GM20000 (cell line): ENCODE measurements at places on chromosomes 12 and 14.
A peak's percentile ranks its signal among the peaks of the same experiment; 100 is the strongest.

DNA sequence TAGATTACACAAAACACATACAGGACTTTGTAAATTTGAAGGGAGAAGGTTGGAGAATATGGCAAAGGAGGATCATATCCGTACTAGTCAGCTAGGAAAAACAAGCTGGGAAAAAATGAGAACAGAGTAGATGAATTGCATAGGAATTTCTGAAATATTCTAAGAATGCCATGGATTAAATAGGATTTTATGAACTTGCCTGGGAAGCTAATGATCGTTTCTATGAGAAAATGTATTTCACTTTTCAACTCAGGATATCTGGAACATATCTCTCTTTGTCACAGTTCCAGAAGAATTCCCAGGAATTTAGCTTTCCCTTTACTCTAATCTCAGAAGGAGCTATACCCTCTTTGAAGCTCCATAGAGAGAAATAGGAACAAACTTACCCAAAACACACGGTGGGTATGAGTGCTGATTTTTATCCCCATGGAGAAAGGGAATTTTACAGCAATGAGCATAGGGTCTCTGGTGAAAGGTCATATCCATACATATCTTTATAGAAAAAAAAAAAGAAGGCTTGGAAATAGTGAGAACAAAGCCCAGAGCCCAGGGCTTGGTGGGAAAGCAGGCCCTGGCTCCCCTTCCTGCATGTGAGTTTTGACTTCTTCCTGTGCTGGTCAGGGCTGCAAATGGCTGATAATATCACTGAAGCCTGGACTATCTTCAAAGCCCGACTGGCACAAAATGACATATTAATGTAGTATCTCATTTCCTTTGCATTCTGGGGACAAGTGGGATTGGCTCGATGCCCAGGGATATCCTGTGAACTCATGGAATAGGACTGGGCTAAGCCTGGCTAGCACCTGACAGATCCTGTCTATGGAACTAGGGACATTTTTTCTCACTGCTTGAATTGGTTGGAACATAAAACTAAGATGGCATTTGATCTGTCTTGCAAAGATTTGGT is 136.3 kb downstream of the AEBP2 start:
- no peak for DNase-seq

GRCh38 chr14:65281991-65282895 is 130.3 kb upstream of the FUT8 start:
- DNase-seq, result peak; percentile 66

- DNase-seq, result no peak
Observed at GRCh38 chr12:53078425-53079225, 565 bp downstream of the SPRYD3 start.

DNA sequence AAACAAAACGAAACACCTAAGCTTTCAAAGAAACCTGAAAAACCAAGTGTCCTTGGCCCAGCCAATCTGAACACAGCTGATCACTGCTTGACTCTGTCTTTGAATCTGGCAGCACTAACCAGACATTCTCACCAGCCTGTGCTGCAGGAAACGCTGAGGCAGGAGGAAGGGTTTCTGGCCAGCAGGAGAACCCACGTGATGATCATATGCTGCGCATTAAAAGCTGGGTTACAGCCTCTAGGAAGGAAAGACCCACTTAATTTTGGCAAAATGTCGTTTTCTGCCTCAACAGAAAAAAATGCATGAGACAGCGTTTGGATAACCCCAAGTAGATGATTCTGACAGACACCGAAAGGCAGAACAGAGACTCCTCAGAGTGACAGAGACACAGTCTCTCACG is 9.8 kb downstream of the APPL2 start:
- DNase-seq, result peak; percentile 14

DNA sequence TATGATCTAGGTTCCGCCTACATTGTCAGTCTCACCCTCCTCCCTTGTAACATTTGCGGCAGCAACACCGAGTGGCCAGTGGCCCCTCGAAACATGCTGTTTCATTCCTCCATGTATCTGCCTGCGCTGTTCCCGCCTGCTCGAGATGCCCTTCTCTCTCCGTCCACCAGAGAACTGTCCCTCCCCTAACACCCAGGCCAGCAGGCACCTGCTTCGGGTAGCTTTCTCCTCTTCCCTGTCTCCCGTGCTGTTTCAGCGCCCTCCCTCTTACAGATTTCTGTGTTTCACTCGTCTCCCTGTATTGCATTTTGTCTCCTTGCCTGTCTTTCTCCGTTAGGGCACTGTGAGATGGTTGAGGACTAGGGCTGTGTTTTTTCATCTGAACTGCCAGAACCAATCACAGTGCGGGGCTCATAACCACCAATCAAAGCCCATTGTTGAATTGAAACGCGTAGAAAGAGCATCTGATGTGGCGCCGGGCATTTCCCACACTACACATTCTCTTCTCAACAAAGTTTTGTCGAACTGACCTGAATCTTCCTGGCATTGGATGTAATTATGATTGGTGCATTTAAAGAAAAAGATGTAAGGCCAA is 40.9 kb upstream of the ELK3 start:
- DNase-seq, result no peak

GRCh38 chr12:88553941-88554658 is 26.2 kb downstream of the KITLG start:
- no peak for DNase-seq

GRCh38 chr12:29283969-29284700 is 96.8 kb downstream of the ERGIC2 start:
- no peak for DNase-seq

- DNase-seq, result no peak
Observed at GRCh38 chr12:87556985-87557384, 472.2 kb downstream of the C12orf50 start.

DNA sequence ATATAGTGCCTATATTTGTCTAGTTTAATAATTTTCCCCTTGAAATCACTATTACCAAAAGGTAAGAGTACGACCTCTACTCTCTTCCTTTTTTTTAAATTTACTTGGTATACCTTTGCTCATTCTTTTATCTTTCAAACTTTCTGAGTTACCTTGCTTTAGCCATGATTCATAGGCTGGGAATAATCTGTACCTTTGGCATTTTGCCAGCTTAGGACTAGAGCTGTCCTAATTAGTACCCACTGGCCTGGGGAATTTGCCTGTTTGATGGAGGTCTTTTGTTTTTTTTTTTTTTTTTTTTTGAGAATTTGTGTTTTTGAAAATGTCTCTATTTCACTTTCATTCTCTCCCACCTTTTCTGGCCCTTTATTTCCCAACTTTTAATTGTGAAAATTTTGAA is 8.7 kb upstream of the SLC4A8 start:
- no peak for DNase-seq

GRCh38 chr12:54146506-54147145 is 42.2 kb downstream of the SMUG1 start:
- no peak for DNase-seq

GRCh38 chr12:54891717-54892478 is 37.6 kb downstream of the MUCL1 start:
- no peak for DNase-seq

DNA sequence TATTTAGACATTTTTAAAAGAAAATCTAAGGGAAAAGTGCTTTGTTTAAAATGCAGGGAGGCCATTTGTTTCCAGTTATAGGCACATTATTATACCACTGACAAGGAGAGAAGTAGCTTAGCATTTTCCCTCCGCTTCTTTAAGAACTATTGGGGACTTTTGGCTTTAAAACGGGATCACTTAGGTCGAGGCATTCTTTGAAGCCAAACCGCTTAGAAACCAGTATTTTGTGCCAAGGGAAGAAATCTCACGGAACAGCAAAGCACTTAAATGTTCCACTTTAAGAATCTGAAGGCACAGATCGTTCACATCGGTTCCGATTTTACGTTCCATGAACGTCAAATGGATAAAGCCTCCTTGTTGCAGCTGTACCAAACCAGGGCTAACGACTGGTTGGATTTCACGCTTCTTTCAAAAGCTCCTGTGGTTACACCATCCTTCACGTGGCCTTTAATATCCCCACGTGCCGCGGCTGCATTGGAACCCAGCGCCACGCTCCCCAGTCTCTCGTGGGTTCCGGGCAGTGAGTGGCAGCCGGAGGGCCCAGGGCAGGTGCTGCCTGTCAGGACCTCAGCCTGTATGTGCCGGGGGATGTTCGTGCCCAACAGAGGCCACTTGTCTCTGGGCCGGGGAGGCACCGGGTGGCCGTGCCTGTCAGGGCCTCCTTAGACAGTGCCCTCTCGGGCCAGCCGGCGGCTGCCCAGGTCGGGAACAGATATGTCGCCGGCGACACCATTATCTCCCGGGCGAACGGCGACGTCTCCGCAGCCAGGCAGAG is 195.4 kb downstream of the KIF26A start:
- DNase-seq, result no peak

DNA sequence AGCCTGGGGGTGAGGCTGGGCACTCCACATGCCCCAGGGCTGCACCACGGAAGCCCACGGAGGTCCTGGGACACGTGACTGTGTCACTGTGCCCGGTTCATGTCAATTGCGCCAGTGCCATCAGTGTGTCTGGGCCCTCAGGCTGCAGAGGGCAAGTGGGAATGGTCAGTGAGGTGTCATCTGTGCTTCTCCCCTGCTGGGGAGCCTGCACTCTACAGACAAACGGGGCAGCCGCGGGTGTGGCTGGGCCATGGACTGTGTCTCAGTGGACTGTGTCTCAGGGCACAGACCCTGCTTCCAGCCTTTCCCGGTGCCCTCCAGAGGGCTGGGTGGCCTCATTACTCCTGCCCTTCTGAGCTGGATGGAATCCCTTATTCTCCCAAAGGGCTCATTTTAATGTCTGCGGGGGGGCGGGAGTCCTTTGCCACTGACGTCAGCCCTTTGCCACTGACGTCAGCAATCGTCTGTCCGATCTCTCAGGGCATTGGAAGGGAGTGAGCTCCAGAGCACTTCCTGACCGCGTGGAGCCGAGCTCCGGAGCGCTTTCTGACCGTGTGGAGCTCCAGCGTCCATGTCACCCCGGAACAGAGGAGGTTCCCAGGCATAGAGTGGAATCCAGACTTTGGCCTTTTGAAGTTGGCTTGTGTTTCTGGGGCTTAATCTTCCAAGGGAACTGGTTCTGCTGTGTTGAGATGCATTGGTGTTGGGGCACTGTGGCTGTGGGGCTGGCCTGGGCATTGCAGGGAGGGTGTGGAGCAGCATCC is 72.4 kb downstream of the ADGRD1 start:
- DNase-seq, result no peak

GRCh38 chr14:65007202-65007601 is 20.5 kb downstream of the FNTB start:
- DNase-seq, result no peak

DNA sequence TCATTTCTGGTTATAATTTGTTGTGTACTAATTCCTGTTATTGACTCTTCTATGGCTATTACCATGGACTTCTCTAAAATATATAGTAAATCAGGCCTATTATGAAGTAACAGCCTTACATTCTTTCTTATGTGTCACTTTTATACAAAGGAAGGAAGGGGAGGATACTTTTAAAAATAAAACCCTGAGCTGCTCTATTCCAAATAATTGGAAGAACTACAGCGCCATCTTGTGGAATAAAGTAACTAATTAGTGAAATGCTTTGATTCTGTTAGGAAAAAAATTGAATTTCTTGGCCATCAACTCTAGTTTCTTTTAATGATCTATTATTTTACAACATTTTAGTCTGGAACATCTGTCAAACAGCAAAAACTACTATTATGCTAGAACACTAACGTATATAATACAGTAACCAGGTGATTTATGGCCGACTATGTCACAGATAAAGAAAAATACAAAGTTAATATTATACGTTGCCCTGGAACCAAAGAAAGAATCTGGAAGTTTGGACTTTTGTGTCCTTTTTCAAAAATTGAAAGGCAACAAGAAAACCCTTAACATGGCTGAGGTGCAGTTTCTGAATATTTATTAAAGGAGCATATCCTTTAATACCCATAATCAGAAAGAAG is 55.0 kb upstream of the NELL2 start:
- DNase-seq, result peak; percentile 17

- DNase-seq, result no peak
Observed at GRCh38 chr14:76486251-76486743, 110.4 kb downstream of the ESRRB start.

GRCh38 chr12:46218322-46219095 is 50.3 kb downstream of the SLC38A1 start:
- no peak for DNase-seq

DNA sequence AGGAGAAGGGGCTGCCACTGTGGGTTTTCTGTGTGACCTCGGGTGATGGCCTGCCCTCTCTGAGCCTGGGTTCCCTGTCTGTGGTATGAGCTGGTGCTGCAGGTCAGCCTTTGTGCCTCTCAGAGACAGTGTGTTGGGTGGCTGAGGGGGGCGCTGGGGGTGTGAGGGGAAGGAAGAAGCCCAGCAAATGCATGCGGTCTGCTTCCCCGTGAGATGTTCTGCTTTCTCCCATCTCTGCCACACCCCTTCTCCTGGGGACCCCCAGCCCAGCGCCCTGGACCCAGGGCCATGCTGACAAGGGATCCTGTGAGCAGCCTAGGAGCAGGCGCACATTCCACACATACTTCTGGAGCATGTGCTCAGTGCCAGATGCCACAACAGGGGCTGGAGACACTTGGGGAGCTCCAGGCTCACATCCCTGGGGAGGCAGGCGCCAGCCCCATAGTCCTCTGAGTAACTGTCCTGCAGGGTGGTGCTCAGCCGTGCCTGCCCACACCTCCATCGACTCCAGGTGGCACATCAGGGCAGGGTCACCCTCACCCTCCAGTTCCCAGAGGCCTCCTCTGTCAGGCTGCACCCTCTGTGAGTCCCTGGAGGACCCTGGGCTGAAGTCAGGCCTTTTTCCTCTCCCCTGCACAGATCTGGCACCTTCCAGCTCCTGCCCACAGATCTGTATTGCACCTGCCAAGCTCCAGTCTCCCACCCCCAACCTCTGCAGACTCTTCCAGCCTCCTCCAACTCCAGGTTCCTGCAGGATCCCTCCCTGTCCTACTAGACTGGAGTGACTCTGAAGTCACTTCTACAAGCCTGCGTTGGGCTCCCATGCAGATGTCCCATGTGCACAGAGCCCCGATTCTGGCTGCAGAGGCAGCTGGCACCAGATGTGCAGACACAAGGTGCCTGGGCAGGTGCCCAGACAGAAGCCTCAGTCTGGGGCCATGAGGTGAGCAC is 205.6 kb downstream of the KIF26A start:
- DNase-seq, result no peak

DNA sequence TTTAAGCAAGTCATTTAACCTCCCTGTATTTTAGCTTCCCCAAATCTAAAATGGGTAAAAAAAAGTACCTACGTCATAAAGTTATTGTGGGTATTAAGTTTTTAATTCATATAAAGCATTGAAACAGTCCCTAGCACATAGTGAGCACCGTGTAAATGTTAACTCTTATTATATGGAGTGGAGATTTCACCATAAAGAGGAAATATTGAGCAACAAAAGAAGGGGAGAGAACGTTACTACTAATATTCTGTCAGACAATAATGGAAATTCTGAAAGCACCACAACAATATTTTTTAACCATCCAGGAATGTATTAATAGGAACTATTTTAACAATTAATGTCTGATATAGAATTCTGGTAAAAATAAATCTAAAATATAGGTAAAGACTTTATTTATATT is 7.8 kb upstream of the CD163L1 start:
- no peak for DNase-seq

GRCh38 chr14:26872515-26873361 is 274.9 kb upstream of the NOVA1 start:
- DNase-seq, result no peak
